Chondrocyte (in vitro differentiated cells): ENCODE measurements at places on chromosomes 5 and 9. TPM values are rescaled to one million over a fixed set of nuclear protein-coding genes. Genes with fewer than 3 reads are reported as not detected.

The CTNNAL1 gene
- total RNA-seq = 24.9 to 31.9 TPM (median 25.9 TPM) in 3 replicates

The NREP gene
- 595 to 1,006 TPM (median 987 TPM) in 3 replicates for total RNA-seq

The IL4 gene
- total RNA-seq = not detected in 3 replicates

The MRPL36 gene
- 37.4 to 50.8 TPM (median 48.3 TPM) in 3 replicates for total RNA-seq

The ADAMTSL1 gene
- total RNA-seq = 0.41 to 2.0 TPM (median 1.0 TPM) in 3 replicates

The POLR3G gene
- 1.4 to 1.6 TPM (median 1.5 TPM) in 3 replicates for total RNA-seq

The GABRA6 gene
- not detected in 3 replicates for total RNA-seq

The HSPA5 gene
- 176 to 369 TPM (median 362 TPM) in 3 replicates for total RNA-seq

The IFNA21 gene
- total RNA-seq = not detected in 3 replicates

The RNF130 gene
- 43.4 to 49.6 TPM (median 44.9 TPM) in 3 replicates for total RNA-seq

The CDKN2B gene
- 247 to 252 TPM (median 247 TPM) in 3 replicates for total RNA-seq
